ENCODE measurements at places on chromosomes 13 and 19.
A peak's percentile ranks its signal among the peaks of the same experiment; 100 is the strongest.

- DNase-seq, result no peak
These were observed 25.5 kb upstream of the LATS2 start for GRCh38 chr13:21086929-21087328.

DNA sequence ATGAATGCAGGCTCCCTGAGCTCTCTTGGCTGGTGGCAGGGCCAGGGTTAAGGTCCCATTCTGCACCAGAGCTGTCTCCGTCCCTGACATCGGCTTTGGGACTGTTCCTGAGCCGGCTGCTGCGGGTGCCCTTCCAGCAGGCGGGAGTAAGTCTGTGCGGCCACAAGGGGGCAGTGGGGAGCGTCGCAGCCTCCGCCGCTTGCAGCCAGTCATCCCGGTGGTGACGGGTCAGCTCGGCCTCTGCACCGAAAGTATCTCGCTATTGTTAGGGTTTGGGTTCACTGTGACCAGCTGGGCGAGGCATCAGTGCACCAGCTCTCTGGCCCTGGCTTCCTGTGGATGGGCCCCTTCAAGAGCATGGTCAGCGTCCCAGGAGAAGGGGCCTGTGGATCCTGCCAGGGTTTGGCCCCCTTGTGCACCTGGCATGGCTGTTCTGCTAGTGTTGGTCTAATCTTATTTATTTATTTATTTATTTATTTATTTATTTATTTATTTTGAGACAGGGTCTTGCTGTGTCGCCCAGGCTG, 15.1 kb downstream of the NDUFB7 start:
- DNase-seq, result peak; percentile 53

DNA sequence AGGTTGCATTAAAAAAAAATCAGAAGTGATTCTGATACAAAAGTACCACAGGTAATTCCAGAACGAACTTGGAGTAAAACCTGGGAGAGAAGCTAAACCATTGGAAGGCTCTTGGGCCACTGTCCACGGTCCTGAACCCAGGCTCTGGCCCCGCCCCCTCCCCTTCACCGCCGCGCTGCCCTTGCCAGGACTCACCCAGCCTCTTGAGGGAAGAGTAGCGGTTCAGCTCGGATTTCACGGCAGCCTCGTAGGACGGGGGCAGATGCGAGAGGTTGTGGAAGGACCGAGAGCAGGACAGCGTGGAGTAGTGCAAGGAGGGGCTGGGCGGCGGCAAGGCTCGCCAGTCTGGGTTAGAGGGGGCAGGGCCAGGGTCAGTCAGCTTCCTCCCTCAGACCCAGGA, 5.7 kb downstream of the SHISA7 start:
- peak; percentile 70 for DNase-seq

GRCh38 chr13:84649853-84650252, 767.6 kb upstream of the SLITRK1 start:
- DNase-seq, result no peak

GRCh38 chr13:23679220-23679619, 109.0 kb downstream of the TNFRSF19 start:
- DNase-seq, result no peak

DNA sequence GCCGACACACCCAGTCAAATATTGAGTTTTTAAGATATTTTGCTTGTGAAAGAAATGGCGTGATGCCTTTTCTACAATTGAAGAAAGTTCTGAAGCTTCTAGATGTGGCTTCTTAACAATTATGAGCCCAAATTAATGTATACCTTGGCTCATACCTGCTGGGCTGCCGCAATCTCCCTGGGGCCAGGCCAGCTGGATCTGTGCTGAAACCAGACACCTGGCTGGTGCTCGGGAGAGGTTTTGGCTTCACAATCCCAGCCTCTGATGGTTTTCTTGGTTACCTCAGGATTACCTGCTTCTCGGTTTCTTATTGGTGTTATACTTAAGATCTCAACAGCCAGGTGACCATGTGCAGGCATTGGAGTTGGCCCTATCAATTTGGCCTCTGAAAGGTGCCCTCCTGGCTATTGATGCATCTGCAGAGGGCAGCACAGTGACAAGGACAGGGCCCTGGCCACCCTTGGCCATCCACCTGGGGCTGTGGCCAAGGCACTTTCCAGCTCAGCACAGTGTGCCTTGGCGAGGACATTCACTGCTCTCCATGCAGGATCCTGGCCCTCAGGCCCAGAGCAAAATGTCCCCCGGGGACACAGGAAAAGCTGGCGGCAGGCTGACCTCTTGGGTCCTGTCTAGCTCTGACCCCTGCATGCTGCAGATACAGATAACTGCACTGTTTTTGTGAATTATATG, 305.0 kb downstream of the ZNF536 start:
- no peak for DNase-seq

- DNase-seq, result no peak
These were observed 1.5 kb downstream of the TMEM238 start for GRCh38 chr19:55382522-55383054.

GRCh38 chr13:51000061-51000460, 90.5 kb downstream of the RNASEH2B start:
- DNase-seq, result no peak

DNA sequence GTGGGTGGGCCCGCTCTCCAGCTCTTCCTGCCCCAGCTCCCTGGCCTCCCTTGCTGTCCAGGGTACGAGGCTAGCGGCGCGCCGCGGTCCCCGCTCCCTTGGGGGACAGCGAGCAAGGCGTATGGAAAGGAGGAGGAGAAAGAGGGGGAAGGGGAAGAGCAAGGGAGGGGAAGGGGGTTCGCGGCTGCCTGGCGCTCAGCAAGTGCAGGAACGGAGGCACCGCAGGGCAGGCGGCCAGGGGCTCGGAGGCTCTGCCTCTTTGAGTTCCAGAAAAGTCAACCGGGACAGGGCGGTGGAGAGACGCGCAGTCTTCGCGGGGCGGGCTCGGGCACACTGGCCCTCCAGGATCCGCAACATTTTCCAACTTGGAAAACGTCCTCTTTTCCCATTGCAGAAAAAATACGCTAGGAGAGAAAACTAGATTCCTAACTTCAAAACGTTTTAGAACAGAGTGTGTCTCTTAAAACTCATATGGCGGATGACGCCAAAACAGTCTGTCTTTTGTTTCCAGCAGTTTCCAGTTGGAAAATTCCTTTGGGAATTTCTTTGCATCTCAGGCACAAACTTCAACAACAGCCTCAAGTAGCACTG, 23.1 kb upstream of the TNFRSF19 start:
- no peak for DNase-seq

DNA sequence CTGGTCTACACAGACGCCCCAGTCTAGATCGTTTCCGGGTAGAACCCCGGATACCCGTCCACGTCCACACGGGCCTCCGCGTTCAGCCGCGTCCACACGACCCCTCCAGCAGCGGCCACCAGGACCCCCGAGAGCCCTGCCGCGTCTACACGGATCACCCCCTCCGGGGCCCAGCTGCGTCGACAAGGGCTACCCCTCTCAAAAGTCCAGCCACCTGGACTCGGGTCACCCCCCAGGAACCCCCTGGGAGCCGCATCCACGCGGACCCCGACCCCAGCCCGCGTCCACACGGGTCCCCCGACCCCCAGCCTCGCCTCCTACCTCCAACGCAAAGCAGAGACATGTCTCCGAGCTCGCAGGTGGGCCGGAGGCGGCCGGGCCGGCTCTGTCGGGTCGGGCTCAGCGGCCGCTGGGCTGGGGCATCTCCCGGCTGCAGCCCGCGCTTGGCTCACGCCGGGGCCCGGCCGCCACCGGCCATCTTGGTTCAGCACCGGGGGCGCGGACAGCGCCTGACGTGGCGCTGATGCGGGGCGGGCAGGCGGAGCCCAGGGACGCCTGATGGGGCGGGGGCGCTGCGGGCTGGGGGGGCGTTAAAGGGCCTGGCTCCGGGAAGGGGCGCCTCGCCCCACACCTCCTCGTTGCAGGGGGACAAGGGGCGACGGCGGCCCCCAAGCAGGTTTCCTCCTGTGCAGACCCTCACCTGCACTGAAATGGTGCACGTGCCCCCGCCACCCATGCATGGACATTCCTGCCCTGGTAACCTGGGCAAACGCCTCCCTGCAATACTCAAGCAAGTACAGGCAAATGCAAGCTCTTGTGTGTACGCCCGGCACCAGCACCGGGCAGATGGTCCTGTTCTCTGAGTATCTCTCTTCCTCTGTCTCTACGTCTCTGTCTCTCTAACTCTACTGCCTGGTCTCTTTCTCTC, at the start of gene UNC13A:
UNC13A (minus strand) TSS at position 498 of the 928 bp plus-strand sequence; CDS start at position 343, 155 bp downstream.
- no peak for DNase-seq
